ENCODE measurements at places on chromosomes 2 and 18.

GRCh38 chr2:167404627-167405284 lies 516.5 kb downstream of the XIRP2 start:
- DNase-seq, result no peak

DNA sequence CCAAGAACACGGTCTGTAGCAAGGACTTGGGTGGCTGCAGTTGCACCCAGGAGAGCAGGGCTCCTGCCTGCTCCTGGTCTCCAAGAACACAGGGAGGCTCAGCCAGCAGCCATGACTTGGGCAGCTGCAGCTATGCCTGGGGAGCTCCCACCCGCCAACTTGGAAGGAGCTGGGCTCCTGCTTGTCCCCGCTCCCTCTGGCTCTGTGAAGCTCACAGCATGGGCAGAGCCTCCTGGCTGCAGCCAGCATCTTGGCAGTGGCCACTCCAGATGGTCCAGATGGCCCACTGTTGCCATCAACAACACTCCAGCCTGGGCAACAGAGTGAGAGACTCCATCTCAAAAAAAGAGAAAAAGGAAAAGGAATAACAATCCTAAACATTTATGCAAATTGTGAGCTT lies 5.2 kb downstream of the ZSCAN30 start:
- no peak for DNase-seq

DNA sequence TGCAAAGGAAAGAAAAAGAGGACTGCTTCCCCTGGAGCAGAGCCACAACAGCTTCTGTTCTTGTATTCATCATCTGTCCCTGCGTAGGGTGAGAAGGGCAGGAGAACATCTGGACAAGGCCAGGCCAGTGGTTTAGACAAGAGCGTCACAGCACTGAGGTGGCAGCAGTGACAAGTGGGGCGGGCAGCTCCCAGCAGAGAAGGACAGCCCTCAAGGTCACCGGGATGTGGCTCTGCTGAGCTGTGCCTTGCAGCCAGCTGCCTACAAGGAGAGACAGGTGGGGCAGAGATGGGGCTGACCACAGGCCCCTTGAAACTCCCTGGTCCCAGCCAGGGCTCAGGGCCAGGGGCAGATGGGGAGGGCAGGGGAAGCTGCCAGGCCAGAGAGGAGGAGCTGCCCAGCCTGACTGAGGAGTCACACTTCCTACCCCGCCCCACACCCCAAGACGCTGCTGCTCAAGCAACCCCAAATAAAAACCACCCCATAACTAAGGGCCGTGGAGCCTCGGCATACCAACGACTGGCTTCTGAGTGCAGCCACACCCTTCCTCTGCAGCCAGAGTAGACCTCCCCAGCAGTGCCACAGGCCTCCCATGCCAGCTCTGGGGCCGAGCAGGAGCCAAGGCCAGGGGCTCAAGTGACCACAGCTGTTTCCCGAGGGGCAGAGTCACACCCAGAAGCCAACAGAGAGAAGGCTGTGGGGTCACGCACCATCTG lies 5.4 kb downstream of the RAB11FIP5 start:
- DNase-seq, result no peak

DNA sequence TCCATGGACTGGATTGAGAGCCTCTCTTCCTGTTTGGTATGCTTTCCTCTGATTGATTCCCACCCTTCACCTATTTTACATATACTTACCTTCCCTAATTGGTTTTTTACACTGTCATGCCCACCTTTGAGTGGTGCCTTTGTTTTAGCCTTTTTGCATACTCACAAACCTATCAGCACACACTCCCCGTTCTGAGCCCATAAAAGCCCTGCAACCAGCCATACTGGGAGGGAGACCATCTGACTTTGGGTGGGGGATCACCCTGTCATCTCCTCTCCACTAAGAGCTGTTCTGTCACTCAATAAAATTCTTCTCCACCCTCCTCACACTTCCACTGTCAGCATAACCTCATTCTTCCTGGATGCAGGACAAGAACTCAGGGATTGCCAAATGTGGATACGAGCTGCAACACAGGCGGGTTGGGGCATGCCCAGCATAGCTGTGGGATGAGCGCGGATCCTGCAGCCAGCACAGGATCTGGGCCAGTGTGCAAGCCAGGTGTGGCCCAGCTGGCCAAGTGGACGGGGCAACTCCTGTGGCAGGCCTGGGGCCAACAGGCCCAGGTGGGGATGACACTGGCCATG lies 9.4 kb upstream of the MOB1A start:
- no peak for DNase-seq

DNA sequence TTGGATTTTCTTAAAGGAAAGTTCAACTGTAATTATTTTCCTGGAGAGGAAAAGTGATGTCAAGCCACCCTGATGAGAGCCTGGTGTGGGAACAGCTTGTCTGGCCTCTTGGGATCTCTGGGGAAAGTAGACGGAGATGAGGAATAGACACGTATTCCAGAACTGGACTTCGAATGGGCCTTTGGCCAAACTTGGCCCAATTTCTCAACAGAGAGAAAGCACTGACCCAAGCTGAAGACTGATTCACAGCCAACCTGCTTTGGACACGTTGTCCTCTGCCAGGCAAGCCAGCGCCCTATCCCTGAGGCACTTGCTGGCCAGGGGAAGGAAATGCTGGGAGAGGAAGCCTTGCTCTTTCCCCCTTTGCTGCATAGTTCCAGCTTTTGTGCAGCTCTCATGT lies 70.8 kb upstream of the CTAGE1 start:
- no peak for DNase-seq

DNA sequence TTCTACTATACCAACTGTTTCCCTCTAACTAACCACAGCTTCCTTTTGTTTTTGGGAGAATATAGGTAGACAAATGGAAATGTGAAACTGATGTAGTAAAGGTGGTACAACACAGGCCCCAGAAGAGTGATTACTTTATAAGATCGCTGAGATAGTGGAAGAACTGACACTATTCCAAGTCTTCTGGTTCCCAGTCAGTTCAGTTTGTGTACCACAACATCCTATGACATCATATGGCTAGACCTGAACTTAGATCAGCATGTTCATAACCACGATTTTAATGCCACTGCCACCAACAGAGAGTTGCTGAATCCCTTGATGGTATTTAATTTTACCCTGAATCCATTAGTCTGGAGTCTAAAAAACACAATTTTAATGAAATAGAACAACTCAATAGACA lies 328.9 kb downstream of the GPD2 start:
- no peak for DNase-seq

- no peak for DNase-seq
Observed at GRCh38 chr2:40213071-40213470, 238.8 kb downstream of the SLC8A1 start.
